ENCODE measurements at places on chromosomes 13 and 19. TPM values are rescaled to one million over a fixed set of nuclear protein-coding genes. Genes with fewer than 3 reads are reported as not detected.

DNA sequence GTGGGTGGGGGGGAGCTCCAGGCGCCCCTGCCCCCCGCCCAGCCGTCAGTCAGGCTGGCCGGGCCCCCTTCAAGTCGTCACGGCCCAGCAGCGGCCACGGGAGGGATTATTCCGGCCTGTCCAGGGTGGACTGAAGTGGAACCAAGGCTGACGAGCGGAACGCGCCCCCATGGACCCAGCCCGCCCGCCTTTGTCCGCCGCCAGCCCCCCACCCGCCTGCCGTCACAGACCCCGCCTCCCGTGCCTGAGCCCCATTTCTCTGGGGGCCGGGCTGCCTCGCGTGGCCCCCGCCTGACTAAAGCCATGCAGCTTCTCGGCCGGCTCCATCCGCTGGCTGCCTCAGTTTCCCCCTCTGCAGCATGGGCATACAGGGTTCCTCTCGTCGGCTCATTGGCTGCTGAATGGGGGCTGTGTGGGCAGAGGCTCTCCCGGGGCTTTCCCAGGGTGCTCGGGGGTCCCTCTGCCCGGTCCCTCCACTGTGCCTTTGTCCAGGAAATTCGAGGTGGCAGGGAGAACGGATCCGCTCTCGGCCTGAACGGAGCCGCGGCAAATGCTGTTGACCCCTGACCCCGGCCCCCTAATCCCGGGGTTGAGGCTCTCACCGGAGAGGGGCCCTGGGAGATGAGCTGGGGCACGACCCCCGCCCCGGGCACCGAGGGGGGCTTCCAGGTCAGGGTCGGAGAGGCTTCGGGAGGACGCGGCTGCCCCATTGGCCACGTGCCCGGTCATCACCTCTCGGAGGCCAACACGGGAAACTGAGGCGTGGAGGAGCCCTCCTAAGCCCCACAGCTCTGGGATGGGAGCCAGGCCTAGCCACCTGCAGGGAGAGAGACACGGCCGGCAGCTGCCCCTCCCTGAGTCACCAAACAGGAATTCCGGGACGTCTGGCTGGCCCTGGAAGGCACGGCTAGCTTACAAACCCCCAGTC, 27.4 kb downstream of the EFNA2 start:
- H3K27ac ChIP-seq, result no peak overlapping the region
- no peaks in the 10 kb centered on the region for H3K36me3 ChIP-seq
- peak; percentile 50 for DNase-seq
- no peaks in the 10 kb centered on the region for H3K27me3 ChIP-seq

- peaks cover 10% of the 10 kb centered on the region for H3K27me3 ChIP-seq
- no peak overlapping the region for H3K27ac ChIP-seq
- no peak overlapping the region for H3K4me3 ChIP-seq
- H3K36me3 ChIP-seq, result no peaks in the 10 kb centered on the region
- no peak for DNase-seq
Measured at GRCh38 chr13:23671377-23671776, 101.2 kb downstream of the TNFRSF19 start.

GRCh38 chr19:17721821-17722220, 2.5 kb downstream of the MAP1S start:
- DNase-seq, result no peak
- H3K36me3 ChIP-seq, result peaks cover 50% of the 10 kb centered on the region
- H3K27me3 ChIP-seq, result no peaks in the 10 kb centered on the region
- H3K4me1 ChIP-seq, result peaks cover 9% of the 10 kb centered on the region

DNA sequence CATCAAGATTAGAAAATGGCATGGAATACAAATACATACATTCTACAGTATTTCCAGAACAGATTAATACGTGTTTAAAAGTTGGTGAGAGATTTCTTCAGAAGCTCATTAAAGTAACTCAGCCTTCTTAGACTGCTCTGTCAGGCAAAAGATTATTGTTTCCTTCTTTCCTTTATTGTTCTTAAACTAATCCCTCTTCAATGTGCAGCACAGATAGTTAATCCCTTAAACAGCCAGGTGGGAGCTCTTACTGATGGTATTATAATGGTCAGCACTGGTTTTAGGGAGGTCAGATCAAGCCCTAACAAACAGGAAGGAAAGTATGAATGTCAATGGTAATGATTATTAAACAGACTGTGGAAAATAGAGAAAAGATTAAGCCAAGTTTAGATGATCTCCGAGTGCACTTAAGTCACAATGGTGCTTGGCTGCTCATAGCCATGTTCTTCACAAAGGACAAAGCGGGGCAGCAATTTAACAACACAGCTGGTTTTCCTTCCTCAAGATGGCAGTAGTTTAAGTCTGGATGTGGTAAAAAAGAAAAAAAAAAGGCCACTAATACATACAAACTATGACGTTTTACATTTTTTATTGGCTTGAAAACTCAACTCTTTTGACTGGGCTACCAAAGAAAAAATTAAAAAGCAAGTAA, 992.6 kb downstream of the PCDH9 start:
- no peaks in the 10 kb centered on the region for H3K4me1 ChIP-seq
- DNase-seq, result peak; percentile 3
- H3K27me3 ChIP-seq, result no peaks in the 10 kb centered on the region

GRCh38 chr19:49847731-49848696, 2.9 kb upstream of the PTOV1 start:
- peaks cover 11% of the 10 kb centered on the region for H3K4me1 ChIP-seq
- H3K27me3 ChIP-seq, result no peaks in the 10 kb centered on the region

GRCh38 chr19:42524943-42525342, 3.3 kb downstream of the CEACAM1 start:
- no peaks in the 10 kb centered on the region for H3K36me3 ChIP-seq
- DNase-seq, result no peak
- H3K27me3 ChIP-seq, result no peaks in the 10 kb centered on the region
- H3K4me1 ChIP-seq, result peaks cover 12% of the 10 kb centered on the region
- no peak overlapping the region for H3K27ac ChIP-seq
- H3K4me3 ChIP-seq, result no peak overlapping the region

DNA sequence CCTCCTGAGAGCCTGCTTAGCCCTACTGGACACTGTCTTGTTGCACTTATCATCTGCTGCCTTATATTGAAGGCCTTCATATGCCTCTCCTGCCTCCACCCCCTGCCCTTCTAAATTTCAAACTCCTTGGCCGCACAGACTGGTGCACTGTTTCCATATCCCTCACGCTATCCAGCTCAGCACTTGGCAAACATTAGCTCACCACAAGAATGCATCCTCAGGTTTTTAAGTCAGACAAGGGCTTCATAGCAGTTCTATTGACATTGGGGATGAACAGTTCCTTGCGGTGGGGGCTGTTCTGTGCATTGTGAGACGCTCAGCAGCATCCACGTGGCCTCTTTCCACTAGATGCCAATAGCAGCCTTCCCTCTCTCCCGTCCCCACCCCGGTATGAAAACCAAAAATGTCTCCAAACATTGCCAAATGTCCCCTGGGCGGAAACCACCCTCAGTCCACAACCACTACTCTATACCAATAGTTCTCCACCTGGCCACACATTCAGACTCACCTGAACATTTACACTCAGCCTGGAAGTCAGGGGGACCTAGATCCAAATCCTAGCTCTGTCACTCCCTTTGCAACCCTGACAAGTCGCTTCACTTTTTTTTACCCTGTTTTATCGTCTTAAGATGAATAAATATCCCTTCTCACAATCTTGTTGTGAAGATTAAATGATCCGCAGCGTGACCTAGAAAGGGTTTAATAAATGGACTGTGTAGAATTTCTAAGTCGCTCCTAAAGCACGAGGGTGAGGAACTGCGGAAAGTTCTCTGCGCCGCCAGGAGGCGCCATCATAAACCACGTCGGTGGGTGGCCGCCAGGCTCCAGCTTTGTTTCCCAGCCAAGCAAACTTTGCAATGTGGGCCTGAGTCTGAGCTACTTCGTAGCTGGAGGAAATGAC, 3.6 kb upstream of the CEACAM3 start:
- DNase-seq, result peak; percentile 79
- no peaks in the 10 kb centered on the region for H3K4me1 ChIP-seq
- H3K4me3 ChIP-seq, result no peak overlapping the region
- no peak overlapping the region for H3K27ac ChIP-seq

GRCh38 chr13:71879129-71879535, 12.1 kb upstream of the DACH1 start:
- H3K27me3 ChIP-seq, result peaks cover 31% of the 10 kb centered on the region
- H3K4me1 ChIP-seq, result no peaks in the 10 kb centered on the region
- no peak overlapping the region for H3K4me3 ChIP-seq
- H3K36me3 ChIP-seq, result no peaks in the 10 kb centered on the region

Gene GPX4
- total RNA-seq, result 368 TPM

Gene OCEL1
- total RNA-seq, result 8.2 TPM

Gene RFXAP
- total RNA-seq, result 29.2 TPM

Gene LMO7
- total RNA-seq, result 20.3 TPM

Gene TGFBR3L
- 1.6 TPM for total RNA-seq

Measured in A673 (cell line).